ENCODE measurements at places on chromosomes 1 and 21. TPM values are rescaled to one million over a fixed set of nuclear protein-coding genes. Genes with fewer than 3 reads are reported as not detected.

RHD gene
- 0.28 TPM for total RNA-seq

DCST2 gene
- not detected for total RNA-seq

RNU1-1 gene
- under 0.01 TPM for total RNA-seq

SLC39A1 gene
- 94.7 TPM for total RNA-seq

FHAD1 gene
- total RNA-seq: not detected

MYCL gene
- 0.72 TPM for total RNA-seq

MIS18A gene
- total RNA-seq: 8.1 TPM

CNIH3 gene
- 2.0 TPM for total RNA-seq

TRIM46 gene
- 2.5 TPM for total RNA-seq

LCE1E gene
- not detected for total RNA-seq

OR6K3 gene
- total RNA-seq: not detected

MNDA gene
- not detected for total RNA-seq

CELSR2 gene
- total RNA-seq: 1.3 TPM

MRPS14 gene
- 22.0 TPM for total RNA-seq

SELE gene
- total RNA-seq: not detected

Measured in IMR-90 (cell line).